ENCODE measurements at places on chromosomes 1 and 21.

GRCh38 chr1:157142201-157142600, 4.0 kb upstream of the ETV3 start:
- DNase-seq, result no peak

DNA sequence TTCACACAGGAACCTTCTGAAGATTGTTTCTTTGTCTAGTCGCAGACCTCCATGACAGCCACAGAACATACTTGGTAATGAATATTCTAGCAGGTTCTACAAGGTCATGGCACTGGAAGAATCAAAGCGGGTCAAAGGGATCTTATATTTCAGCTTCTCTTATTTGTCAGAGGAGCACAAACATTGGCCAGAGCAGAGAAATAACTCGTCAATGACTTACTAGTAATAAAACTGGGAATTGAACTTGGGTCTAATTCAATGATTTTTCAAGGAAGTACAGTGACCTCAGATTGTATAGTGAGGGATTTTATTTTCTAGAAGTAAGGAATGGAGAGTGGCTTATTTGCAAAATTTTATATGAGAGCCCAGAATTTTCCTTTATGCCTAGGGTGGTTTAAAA, 290.8 kb upstream of the PLXNA2 start:
- DNase-seq, result no peak

DNA sequence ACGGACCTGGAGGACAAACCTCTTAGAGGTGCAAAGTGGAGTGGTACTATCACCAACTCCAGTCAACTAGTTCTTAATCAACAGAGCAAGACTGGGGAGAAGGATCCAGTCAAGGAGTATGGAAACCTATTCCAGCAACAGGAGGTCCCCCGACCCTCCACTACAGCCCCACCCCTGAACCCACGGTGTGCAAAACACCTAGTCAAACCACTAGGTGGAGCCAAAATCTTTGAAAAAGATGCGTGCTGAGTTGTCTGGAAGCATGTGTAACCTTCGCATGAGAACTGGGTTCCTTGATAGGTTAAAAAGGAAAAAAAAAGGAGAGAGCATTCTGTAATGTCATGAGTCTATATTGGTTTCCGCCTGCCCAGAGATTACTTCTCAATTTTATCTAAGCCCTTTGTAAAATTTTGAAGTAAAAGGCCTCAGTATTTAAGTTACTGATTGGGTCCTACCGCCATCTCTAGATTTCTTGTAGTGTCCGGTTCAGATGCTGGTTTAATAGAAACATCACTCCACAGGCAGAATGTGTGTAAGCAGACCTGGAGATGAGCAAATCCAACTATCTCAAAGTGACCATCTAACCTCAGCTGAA, 81.9 kb upstream of the HAO2 start:
- peak; percentile 1 for DNase-seq

- no peak for DNase-seq
These were observed 403.6 kb downstream of the RRAGC start for GRCh38 chr1:38455829-38456530.

DNA sequence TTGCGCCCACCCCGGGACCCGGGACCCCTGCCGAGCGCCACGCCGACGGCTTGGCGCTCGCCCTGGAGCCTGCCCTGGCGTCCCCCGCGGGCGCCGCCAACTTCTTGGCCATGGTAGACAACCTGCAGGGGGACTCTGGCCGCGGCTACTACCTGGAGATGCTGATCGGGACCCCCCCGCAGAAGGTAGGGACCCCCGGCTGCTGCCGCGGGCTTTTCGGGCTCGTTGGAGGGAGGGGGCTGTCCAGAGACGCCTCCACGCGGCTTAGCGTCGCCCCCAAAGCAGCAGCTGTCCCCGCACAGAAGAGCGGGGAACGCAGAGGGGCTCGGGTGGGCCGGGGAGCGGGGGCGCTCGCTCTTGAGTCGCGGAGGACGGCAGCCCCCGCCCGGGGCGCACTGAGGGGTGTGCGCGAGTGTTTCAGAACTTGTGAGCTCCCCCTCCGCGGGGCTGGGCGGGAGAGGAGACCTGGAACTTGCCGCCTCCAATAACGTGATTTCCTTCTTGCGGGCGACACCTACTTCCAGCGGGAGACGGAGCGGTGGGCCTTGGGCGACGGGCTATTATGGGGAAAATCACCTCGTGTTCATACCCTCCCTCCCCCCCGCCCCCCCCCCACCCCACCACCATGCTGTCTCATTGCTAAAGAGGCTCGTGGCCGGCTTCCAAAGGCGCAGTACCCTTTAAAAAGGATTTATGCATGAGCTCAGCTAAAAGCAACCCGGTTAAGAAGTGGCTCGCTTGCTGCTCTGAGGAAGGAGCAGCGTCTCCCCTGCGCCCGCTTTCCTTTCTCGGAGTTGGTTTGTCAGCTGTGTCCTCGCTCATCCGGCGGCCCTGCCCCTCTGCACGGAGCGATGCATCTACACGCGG, 664 bp downstream of the BACE2 start:
- DNase-seq, result no peak

- no peak for DNase-seq
These were observed 236.6 kb upstream of the GJB5 start for GRCh38 chr1:34518146-34518699.

DNA sequence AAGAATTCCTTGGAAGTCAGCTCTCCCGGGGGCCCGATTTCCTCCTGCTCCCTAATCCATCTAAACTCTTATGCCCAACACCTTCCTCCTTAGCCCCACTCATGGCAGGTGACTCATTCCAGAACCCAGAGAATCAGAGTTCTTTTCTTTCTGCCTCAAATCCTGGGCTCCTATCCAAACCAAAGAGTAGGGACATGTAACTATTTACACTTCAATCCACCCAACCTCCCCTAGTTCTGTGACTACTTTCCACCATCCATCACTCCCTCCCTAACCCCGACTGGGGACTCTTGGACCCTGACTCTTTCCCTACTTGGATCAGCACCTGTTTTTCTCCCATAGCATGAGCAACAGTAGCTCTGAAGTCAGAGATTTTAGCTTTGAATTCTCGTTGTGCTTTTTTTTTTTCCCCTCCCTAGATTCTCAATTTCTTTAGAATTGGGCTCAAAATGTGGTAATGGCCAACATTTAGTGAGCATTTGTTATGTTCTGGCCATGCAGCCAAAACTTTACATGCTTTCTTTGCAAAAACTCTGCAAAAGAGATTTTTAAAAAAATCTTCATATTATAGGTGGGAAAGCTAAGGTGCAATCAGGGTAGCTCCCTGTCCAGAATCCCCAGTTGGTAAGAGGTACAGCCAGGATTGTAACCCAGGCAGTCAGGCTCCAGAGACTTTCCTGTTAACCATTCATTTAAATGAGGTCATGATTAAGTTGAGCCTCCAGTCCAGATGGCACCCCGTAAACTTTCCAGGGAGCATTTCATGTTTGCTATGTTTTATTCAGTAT, 7.5 kb upstream of the CYP4A11 start:
- DNase-seq, result no peak

GRCh38 chr1:237788069-237788468, 102.7 kb downstream of the ZP4 start:
- DNase-seq, result no peak

DNA sequence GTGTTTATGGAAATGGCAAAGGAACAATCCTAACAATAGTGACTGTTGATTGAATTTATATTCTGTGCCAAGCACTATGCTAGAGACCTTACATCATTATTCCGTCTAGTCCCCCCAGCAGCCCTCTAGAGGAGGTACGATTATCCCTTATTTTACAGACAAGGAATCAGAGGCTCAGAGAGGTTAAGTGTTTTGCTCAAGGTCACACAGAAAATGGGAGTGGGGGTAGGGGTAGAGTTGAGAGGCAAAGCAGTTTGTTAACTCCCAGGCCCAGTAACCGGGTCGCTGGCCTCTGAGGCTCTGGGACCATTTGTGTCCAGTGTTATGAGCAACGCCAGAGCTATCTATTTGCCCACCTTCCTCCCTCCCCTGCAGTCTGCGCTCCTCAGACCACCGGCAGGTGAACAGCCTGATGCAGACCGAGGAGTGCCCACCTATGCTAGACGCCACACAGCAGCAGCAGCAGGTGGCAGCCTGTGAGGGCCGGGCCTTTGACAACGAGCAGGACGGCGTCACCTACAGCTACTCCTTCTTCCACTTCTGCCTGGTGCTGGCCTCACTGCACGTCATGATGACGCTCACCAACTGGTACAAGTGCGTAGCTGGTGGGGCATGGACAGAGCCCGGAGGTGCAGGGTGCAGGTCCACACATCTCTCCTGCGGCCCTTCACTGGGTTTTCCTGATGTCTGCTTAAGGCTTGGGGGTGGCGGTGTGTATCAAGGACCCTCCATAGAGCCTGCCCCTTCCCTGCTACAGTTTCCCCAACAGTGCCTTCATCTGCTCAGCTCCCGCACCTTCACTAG, 19.8 kb downstream of the SERINC2 start:
- DNase-seq, result no peak

Measured in substantia nigra (tissue), 51 donors.